ENCODE measurements at places on chromosomes 12 and 14.

- no peak for DNase-seq
Observed at GRCh38 chr14:75702616-75703261, 41.7 kb downstream of the TTLL5 start.

DNA sequence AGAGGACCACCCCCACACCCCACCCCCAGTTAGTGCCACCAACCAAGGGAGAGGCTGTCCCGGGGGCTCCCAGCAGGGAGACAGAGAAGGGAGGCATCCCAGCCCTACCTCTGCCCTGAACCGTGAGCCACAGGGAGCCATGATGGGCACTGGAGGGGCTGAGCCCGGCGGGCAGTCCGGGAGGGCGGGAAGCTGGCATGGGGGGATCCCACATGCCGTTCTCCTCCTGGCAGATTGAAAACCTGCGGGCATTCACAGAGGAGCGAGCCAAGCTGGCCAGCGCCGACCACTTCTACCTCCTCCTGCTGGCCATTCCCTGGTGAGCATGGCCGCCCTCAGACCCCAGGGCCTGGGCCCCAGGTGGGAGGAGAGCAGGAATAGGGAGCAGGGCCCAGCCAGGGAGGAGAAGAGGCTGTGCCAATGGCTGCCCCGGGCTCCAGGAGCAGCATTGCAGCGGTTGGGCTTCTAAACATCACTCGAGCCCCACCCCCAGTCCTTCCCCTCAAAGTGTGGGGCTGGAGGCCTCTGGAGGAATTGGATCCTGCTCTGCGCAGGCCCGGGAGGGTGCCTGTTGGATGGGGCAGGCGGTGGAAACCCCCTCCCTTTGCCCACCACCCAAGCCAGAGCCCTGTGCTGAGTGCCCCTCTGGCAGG, 14.5 kb upstream of the ADSS1 start:
- DNase-seq: no peak

GRCh38 chr14:89787525-89787924, 167.0 kb downstream of the EFCAB11 start:
- DNase-seq: no peak

DNA sequence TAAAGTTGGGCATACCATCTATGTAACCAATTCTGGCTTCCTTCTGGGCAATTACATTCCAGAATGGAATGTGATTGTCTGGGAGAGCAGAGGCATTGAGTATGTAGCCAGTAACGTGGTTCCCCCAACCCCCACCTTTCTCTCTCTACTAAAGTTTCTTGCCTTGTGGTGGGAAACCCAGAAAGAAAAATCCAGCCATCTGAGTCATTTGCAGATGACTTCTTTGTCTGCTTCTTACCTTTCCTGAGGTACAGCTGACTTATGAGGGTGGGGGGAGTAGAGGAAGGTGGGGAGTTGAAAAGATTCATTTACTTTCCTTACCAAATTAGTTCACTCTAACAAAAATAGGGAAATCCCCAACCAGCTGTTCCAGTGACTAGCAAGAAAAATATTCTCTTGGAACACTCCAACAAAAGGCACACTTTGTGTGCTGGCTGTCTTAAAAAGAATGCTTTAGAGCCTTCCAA, 112.1 kb upstream of the FRMD6 start:
- no peak for DNase-seq

DNA sequence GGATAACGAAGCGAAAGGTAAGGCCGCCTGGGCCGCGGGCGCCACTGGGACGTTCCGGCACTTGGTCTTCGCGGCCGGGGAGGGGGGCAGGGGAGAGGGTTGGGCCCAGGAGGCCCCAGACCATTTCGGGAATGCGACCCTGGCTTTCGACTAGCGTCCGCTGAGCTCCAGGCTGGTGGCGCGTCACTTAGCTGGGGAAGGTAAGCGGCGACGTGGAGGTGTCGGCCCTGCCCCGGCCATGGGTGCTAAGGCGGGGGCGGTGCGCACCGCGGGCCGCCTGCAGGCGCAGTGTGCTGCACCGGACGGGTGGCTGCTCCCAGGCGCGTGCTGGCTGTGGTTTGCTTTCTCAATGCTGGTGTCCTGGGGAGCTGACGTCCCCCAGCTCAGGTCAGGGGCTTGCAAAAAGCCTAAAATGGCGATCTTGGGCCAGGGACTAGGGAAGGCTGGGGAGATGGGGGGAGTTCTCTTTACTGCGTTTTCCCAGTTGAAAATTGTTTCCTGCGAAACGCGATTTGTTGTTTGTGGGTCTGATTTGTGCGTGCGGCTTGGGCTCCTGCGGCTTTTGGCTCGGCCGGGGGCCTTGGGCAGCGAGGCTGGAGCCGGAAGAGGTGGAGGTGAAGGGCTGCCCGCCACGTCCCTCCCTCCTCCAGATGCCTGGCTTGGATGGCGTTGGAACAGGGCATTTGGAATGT, 1.2 kb downstream of the HOXC10 start:
- no peak for DNase-seq

DNA sequence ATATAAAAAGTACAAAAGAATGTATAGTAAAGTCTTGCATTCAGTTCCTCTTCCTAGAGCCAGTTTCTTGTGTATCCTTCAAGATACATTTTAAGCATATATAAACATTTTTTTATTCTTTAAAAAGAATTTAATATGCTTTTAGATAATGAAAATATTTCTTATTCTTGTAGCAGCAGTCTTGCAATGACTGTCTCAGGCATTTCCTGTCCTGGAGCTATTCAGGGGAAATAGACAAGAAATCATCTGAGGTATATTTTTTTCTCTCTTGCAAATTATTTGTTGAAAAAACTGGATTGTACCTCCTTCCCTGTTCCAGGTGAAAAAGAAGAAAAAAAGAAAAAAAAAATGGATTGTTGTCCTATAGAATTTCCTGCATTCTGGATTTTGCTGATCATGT, 17.0 kb upstream of the ERBB3 start:
- DNase-seq: no peak

Data from occipital lobe (tissue), 3 donors.